ENCODE measurements at places on chromosomes 5 and 9.

DNA sequence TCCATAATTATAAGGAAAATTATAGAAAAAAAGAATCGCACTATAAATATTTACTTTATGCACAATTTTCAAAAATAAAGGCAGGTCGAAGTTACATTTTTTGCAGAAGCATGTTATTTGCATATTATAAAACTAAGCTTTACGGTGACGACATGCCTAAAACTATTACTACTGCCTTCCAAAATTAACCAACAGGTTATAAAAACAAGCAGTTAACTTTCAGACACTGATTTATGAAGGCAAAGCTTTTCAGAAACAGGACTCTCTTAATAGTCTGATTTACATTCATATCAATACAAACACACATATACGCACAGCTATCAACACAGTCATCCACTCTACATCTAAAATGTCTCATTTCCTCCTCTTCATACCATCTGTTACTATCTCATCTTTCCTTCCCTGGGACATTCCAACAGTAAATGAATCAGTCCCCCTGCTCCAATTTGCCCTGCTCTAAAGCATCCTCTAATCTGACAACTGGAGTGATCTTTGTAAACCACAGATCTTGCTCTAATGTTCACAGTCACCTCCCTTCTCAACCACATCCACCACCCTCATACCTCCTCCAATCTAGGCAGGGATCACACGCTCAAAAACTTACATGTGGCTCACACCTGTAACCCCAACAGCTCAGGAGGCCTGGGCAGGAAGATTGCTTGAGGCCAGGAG is 21.6 kb downstream of the FBXW11 start:
- DNase-seq, result peak; percentile 55

- DNase-seq, result peak; percentile 89
Measured at GRCh38 chr9:130042885-130043653, at the start of gene FNBP1. TSS of gene FNBP1 (minus strand) at chr9:130043189. CDS start at chr9:130042975, 214 bp downstream.

GRCh38 chr9:100428871-100429654 is 2.1 kb downstream of the MSANTD3 start:
- no peak for DNase-seq

- no peak for DNase-seq
Measured at GRCh38 chr9:15213249-15213648, 93.8 kb downstream of the TTC39B start.

- no peak for DNase-seq
Measured at GRCh38 chr5:31811210-31811609, 172.3 kb downstream of the PDZD2 start.

DNA sequence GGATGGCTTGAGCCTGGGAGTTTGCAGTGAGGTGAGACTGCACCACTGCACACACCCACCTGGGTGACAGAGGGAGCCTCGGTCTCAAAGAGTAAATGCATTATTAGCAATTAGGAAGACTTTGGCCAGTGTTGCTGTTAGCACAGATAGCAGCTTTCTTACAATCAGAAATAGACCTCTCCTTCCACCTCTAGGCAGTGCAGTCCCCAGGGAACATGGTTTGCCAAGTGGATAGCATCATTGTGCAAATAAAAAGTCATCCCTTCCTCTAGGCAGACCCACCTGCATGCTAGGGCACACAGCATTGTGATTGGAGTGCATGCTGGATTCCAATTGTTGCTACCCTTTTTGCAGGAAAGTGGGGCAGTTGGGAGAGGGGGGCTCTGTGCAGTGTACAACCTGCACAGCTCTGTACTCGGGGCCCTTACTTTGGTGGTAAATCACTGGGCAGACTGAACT is 77.9 kb upstream of the KLF9 start:
- no peak for DNase-seq
